Stimulated activated CD8-positive, alpha-beta memory T cell treated with anti-CD3 and anti-CD28 coated beads, Interleukin-15, amount 100 ng/mL, for 48 hours (primary cell): ENCODE measurements at places on chromosomes 3 and 15.

DNA sequence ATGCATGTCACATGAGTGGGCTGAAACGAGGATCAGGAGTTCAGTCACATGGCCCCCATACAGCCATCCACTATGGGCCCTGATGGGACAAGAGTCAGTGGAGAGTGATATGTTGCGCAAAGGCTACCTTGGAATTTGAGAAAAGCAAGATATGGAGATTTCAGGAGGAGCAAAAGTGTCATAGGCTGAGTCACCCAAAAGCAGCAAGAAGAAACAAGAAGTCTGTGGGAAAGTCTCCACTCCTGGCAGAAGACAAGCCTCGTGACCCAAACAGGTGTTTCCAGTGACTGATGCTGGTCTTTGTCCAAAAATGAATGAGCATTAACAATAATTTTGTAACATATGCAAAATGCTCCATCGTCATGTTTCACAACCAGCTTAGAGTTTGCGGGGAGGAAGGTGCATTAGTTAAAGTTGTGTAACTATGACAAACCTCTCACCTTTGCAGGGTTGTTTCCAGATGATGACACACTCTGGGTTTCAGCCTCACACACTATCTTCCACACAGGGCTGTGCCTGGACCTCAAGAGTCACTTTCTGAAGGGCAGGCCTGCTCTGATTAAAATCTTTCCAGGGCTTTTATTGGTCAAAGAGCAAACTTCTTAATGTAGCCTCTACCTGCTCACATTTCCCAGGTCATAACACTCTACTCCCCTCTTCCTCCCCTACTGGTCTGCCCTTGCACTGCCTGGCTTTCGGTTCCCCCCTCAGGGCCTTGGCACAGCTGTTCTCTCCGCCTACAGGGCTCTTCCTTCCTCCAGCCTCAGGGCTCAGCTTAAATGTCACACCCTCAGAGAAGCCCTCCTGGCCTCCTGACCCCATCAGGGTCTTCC is 3.9 kb upstream of the DNASE1L3 start:
- peak; percentile 46 for DNase-seq

DNA sequence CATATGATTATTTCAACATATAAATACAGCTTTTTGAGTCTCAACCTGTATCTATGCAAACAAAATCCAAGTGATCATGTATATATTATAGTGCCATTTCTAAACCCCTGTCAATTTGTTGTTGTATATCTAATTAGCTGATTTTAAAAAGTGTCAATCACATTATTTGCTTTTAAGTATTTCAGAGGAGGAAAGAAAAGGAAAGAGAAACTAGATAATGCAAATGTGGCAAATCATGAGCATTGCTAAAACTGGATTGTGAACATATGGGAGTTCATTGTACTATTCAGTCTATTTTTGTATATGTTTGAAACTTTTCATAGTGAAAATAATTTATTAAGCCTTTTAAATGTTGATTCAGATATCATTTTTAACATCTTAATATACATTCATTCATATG is 190.7 kb downstream of the ZIC4 start:
- no peak for DNase-seq

- no peak for DNase-seq
Measured at GRCh38 chr3:168878655-168879054, 782.9 kb upstream of the GOLIM4 start.

DNA sequence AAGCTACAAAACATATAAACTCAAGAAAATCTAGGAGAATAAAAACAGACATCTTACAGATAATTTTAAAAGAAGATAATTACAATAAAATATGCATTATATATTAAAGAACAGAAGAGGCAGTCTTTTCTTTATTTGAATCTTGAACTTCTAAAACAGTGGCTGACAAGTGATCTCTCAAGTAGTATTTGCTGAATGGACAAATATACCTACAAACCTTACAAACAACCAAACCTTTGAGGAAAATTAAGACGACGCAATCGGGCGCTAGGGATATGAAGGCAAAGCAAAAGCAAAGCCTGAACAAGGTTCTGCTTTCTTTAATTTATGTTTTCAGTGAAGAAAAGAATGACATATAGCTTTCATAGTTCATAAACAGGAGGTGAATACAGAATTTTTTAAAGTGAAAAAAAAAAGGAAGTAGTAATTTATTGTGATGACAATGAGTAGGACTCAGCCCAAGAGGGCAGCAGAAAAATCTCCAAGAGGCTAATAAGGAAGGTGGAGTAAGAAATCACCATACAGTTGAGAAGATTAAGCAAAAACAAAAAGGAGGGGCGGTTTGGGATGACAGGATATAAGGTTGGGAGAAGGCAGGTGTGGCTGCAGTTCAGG is 347.8 kb downstream of the TBC1D5 start:
- no peak for DNase-seq

DNA sequence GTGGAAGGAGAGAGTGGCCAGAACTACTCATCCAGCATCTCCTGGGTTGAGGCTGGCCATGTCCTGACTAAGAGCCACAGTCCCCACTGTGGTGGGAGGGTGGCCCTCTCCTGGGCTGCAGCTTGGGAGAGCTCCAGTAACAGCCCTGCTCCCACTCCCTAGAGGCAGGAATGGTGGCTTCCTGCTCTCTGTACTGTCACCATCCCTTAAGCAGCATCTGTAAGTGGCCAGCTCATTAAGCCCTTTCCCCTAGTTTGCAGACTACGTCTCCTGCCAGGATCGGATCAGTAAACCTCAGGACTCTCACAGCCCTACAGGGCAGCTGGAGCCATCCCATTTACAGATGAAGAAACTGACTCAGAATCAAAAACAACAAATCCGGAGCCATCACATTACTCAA is 30.5 kb downstream of the DNAJB8 start:
- no peak for DNase-seq

DNA sequence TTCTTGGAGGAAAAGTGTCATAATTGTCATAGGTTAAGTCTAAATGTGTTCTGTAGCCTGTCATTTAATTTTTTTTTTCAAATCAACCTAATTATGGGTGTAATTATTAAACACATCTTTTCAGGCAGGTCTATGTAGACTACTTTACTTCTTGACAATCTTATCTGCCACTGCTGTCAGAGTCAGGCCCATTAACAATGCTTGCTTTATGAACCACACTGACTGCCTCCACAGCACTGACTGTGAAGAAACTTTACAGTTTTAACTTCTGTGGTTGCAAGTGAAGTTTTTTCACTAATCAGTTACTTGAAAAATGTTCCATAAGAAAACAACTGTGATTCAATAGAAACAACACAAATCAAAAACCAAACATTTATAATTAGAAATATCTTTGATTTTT is 407.8 kb downstream of the PLCL2 start:
- DNase-seq, result no peak

- no peak for DNase-seq
Measured at GRCh38 chr15:49605588-49605987, 15.0 kb downstream of the FAM227B start.

DNA sequence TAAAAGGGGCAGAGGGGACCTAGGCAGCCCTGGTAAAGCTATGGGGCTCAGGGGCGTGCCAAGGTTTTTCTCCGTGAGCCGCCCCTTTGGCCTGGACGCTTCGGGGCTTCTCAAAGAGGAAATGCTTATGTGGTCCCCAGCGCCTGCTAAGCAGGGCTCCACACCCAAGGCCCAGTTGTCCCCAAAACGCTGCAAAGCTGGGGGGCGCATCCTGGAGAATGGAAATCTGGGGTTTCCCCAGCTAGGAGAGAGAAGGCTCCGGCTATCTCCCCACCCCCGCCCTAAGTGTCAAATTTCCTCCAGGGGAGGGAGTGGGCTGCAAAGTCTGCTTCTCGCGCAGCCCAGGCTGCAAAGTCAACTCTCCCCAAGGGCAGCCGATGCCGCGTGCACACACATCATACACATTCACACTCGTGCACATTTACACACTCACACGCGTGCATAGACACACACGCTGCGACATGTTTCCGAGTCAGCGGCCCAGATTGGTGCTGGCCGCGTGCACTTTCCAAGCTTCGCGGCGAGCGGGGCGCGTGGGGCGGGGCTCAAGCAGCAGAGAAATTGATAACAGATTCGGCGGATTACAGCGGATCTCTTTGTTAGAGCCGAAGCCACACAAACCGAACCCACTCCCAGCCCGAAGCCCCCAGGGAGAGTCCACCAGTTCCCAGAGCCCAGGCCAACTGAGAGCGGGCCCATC is 4.5 kb downstream of the WNT5A start:
- no peak for DNase-seq

- DNase-seq, result no peak
Measured at GRCh38 chr3:162538491-162538890, 1041.9 kb downstream of the OTOL1 start.

- no peak for DNase-seq
Measured at GRCh38 chr3:98655666-98656065, 62.3 kb upstream of the CPOX start.

- no peak for DNase-seq
Measured at GRCh38 chr3:75089841-75090240, 475.4 kb upstream of the CNTN3 start.

DNA sequence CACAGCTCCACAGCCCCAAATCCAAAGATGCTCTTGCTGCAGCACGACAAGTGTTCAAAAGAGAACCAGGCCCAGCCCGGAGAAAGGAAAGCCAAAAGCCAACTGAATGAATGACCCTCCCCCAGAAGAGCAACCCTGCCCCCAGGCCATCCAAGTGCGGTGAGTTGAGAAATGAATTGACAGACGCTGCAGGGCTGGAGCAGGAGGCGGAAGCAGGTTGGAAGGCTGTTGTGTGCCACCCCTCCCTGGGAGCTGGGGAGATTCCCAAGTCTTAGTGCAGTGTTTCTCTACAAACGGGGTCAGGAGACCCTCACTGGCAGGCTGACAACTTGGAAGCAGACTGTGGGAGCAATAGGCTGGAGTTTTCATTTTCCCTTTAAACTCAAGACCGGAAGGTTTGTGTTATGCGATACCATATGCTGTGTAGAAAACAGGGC is 3.5 kb upstream of the SPTBN5 start:
- DNase-seq, result no peak

DNA sequence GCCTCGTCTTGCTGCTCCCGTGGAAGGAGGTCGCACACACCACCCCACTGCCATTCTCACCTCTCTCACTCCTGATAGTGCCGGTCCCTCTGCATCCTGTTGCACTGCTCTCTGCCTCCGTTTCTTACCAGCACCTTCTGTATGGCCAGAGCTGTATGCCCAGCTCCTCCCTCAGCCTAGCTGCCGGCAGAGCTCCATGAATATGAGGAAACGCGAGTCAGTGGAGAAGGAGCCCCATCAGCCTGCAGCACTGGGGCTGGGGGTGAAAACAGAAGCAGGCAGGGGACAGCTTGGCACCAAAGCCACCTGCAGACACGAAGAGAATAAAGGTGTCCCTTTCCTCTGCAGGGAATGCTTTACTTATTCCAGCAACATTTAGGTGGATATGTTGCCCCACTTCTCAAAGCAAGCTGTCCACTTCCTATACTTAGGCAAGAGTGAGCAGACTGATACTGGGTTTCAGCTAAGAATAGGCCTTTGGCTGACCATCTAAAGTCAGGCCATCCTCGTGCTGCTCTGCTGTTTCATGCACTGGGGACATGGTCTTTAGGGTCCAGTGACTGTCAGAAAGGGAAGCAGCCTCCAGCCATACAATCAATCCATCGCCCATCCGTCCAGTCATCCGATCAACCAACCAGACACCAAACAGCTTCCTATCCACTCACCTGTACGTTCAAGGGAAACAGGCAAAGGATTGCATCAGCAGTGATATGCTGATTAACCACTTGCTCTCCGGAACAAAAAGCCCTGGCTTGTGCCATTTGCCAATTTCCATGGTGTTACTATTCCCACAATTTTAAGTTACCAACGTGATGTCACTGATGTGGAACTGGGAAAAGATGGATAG is 222.7 kb downstream of the XXYLT1 start:
- DNase-seq, result no peak

GRCh38 chr3:134376786-134377426 is 2.7 kb upstream of the AMOTL2 start:
- DNase-seq, result no peak

- no peak for DNase-seq
Measured at GRCh38 chr3:182596676-182597410, 196.5 kb upstream of the ATP11B start.

- DNase-seq, result peak; percentile 86
Measured at GRCh38 chr15:94230883-94231722, at the start of gene MCTP2. Gene MCTP2 (plus strand): TSS chr15:94231561. CDS start chr15:94298266, 66,705 bp downstream.

DNA sequence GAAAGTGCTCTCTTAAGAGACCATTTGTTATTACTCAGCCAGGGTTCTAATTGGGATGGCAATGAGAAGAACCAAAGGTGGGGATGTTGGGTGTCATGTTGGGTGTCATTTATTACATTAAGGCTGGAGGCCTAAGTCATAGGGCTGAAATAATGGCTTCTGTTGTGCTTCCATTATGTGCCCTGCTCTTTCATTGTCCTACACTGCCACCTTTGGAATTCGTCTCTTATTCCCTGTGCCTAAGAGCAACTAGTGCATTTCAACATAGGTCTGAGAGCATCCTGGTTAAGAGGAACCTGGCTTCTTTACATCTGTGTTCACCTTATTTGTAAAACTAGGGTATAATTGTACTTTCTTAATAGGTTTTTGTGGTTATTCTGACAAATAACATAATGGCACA is 32.2 kb downstream of the RIOX2 start:
- DNase-seq, result no peak

GRCh38 chr15:66905185-66905584 is 160.2 kb upstream of the SMAD3 start:
- DNase-seq, result no peak

- peak; percentile 38 for DNase-seq
Measured at GRCh38 chr3:152834776-152835600, at the start of gene P2RY1. Gene P2RY1 (plus strand): TSS chr3:152835131. CDS start chr3:152835783, 652 bp downstream.

- DNase-seq, result no peak
Measured at GRCh38 chr15:59203008-59203407, 3.6 kb upstream of the LDHAL6B start.

DNA sequence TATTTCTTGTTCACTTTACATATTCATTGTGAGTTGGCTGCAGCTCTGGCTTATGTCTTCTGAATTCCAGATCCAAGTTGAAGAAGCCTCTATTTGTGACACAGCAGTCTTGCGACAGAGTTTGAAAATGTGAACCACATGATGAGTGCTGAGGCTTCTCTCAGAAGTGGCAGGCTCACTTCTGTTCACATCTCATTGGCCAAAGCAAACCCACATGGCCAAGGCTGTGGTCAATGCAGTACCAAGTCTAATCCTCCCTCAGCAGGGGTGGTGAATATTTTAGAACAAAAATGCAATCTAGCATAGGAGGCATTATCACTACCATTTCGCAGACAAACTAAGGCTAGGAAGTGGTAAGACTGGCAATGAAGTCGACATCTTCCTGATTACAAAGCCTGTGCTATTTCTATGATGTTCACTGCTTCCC is 45.2 kb downstream of the CDCP1 start:
- no peak for DNase-seq

GRCh38 chr3:72951259-72951722 is 45.3 kb upstream of the PPP4R2 start:
- DNase-seq, result no peak

GRCh38 chr15:22808240-22808639 is 21.8 kb downstream of the NIPA1 start:
- no peak for DNase-seq

DNA sequence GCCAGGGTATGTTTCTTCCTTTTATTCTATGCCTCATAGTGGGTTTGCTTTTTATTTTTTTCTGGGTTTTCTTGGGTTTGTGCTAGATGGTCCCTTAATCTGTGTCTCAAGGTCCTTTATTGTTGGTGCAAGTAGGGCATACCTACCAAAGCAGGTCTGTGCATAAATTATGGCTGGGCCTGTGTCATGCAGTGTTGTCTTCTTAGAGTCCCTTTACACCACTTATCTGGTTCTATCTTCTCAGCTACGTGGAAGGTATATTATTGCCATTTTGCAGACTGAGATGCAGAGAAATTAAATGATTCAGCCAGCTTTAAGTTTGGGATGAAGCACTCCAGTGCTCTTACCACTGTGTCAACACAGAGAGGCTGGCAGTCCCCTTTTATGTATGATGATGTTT is 293.5 kb upstream of the SOX2 start:
- no peak for DNase-seq

GRCh38 chr3:135083179-135083578 is 288.1 kb downstream of the EPHB1 start:
- DNase-seq, result no peak
